CD8-positive, alpha-beta memory T cell (primary cell): ENCODE measurements at places on chromosomes 16 and 17.

DNA sequence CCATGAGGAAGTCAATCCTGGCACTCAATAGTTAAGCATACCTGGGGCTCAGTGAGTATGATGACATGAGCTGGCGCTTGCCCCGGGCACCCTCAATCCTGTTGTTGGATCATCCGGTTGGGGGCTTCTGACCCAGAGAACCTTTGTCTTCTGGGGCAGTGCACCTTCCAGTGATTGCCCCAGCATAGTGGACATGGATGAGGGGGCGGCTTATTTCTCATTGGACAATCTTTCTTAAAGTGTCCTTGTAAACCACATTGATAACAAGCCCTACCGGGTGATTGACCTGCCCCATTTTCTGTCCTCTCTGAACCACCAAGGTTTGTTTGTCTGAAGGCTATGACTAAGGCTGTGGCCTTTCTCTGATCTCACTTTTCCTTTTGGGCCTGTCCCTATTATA, 18.2 kb downstream of the IGSF6 start:
- no peak for DNase-seq
- H3K27ac ChIP-seq = no peak overlapping the region
- no peak overlapping the region for H3K4me3 ChIP-seq
- no peaks in the 10 kb centered on the region for H3K27me3 ChIP-seq
- H3K36me3 ChIP-seq = peaks cover 3% of the 10 kb centered on the region
- H3K4me1 ChIP-seq = peaks cover 18% of the 10 kb centered on the region

- H3K4me1 ChIP-seq = peaks cover 31% of the 10 kb centered on the region
- H3K36me3 ChIP-seq = no peaks in the 10 kb centered on the region
- no peaks in the 10 kb centered on the region for H3K27me3 ChIP-seq
- H3K27ac ChIP-seq = no peak overlapping the region
- no peak for DNase-seq
Observed at GRCh38 chr16:17301593-17302135, 169.1 kb downstream of the XYLT1 start.

- H3K4me3 ChIP-seq = no peak overlapping the region
- no peak overlapping the region for H3K27ac ChIP-seq
Observed at GRCh38 chr17:17830740-17831207, 6.0 kb downstream of the SREBF1 start.

DNA sequence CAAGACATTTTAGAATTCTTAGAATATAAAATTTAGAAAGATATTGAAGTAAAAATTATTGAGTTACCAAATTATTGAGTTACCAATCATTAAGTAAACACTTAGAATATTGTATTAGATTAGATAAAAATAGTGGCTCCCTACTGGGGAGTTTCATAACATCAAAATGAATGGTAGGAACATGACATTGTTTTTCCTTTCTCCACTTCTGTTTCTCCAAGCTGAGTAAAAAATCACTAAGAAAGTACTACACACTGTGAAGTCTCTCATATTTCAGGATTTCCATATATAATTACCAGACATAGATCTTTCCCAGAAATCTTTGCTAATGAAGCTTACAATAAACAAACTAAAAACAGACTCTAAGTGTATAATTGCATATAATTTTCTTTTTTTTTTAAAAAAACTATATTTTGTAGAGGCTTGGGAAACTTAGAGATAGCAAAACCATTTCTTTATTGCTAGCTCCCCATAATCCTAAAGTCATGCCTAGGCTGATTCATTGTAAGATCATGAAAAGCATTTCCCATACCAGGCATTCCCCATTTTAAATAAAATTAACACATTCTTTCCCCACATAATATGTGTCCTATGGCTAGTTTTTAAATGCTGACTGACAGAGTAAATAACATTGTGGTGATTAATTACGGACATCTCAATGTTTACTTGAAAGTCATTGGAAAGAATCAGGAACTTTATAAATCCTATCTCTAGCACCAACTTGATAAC, 1408.7 kb upstream of the GOT2 start:
- no peak for DNase-seq
- no peak overlapping the region for H3K27ac ChIP-seq
- H3K27me3 ChIP-seq = no peaks in the 10 kb centered on the region
- no peak overlapping the region for H3K4me3 ChIP-seq

DNA sequence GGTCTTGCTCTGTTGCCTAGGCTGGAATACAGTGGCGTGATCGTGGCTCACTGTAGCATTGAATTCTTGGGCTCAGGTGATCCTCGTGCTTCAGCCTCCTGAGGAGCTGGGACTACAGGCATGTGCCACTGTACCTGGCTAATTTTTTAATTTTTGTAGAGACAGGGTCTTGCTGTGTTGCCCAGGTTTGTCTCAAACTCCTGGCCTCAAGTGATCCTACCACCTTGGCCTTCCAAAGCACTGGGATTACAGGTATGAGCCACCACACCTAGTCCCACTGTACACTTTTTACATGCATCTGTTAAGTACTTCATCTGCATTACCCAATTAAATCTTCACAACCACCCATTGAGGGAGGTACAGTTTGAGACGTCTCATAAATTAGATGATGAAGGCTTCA, 12.4 kb downstream of the TNRC6A start:
- no peaks in the 10 kb centered on the region for H3K27me3 ChIP-seq
- DNase-seq = no peak
- no peaks in the 10 kb centered on the region for H3K36me3 ChIP-seq
